Mammary epithelial cell (primary cell): ENCODE measurements at places on chromosomes 7 and 10. TPM values are rescaled to one million over a fixed set of nuclear protein-coding genes. Genes with fewer than 3 reads are reported as not detected.

Gene PANK1
- total RNA-seq = 4.7 TPM

Gene NKX1-2
- total RNA-seq = 4.4 and 6.1 TPM in 2 replicates

- peak; percentile 92 for DNase-seq
Measured at GRCh38 chr7:30348083-30348560, 63.7 kb downstream of the ZNRF2 start.

DNA sequence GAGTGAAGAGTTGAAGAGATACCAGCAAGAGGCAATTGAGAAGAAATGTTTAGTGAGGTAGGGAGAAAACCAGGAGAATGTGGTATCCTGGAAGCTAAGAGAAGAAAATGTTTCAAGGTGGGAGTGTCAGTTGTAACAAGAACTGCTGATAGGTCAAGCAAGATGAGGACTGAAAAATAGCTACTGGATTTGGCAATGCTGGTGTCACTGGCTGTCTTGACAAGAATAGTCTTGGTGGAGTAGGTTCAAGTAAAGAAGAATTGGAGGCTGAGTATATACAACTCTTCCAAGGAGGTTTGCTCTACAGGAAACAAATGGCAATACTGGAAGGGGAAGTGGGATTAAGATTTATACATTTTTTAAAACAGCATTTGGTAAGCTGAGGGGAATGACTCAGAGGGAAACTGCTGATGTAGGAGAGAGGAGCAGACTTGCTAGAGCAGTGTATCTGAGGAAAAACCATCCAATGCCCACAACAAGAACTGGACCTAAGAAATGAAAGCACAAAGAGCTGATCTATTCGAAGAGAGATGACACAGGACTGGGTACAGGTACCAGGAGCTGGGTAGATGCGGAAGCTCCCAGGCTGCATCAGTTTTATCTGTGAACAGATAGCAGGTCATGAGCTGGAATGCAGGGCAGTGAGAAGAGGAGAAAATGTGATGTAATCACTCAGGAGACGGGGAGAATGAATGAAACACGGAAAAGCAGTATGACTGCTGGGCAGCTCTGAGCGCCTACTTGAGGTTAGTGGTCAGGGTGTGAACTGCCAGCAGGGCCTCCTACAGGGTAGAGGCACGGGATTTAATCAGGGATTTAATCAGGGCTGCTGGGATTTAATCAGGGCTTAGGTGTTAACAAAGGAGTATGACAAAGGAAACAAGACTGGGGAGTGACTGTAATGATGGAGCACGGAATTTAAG lies 34.5 kb downstream of the FAM25A start:
- DNase-seq = peak; percentile 9

GRCh38 chr7:91353848-91354247 lies 89.6 kb downstream of the FZD1 start:
- no peak for DNase-seq

Gene OR6B1
- total RNA-seq = not detected

GRCh38 chr10:123434435-123435039 lies 231.6 kb upstream of the GPR26 start:
- DNase-seq = no peak

- DNase-seq = no peak
Measured at GRCh38 chr10:118903691-118904090, 125.8 kb upstream of the NANOS1 start.

DNA sequence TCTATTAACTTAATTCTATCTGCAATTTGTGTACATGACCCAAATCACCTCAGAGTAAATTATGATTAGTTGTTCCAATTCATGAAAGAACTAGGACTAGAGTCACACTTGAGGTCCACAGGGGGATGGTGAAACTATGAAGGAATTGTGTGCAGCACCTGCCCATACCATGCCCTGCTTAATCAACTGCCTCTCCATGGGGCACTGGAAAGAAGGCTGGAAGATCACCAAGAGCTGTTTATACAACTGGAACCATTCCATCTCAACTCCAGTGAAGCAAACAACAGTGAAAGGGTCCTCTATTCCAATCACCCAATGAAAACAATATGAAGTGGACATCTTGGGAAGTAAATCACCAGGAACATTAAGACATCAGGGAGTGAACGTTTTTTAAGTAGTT lies 98.7 kb upstream of the SEMA3D start:
- DNase-seq = no peak

- no peak for DNase-seq
Measured at GRCh38 chr7:100130608-100131453, 4.1 kb downstream of the MBLAC1 start.

Gene NOS3
- not detected in 2 replicates for total RNA-seq

- no peak for DNase-seq
Measured at GRCh38 chr10:56472978-56473377, 111.9 kb upstream of the ZWINT start.

DNA sequence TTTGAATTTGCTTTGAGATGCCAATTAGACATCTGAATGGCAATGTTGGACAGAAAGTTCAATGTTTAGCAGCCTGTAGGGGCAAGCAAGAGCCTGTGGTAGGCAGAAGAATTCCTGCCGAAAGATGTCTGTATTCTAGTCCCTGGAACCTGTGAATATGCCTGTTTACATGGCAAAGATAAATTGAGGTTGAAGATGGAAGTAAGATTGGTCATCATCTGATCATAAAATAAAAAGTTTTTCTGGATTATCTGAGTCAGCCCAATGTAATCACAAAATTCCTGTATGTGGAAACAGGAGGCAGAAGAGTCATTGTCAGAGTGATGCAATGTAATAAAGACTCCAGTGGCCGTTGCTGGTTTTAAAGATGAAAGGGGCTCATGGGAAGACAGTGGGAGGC lies 430.5 kb downstream of the MDFIC start:
- peak; percentile 85 for DNase-seq

Gene SRRM3
- 0.17 TPM for total RNA-seq

DNA sequence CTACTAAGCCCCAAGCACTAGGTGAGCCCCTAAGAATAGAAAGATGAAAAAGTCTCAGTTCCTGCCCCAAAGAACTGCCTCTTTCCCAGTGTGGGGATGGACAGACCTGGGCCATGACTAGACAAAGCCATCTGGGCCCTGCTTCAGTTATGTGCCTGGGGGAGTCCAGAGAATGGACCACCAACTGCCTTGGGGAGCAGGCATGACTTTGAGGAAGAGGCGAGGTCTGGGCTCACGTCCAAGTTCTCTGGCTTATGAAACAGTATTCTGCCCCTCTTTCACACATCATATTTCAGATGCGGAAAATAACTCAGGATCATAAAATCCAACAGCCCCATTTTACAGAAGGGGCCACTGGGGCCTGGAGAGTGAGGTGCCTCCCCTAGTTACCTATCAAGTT lies 80.3 kb downstream of the PLXNA4 start:
- DNase-seq = no peak

DNA sequence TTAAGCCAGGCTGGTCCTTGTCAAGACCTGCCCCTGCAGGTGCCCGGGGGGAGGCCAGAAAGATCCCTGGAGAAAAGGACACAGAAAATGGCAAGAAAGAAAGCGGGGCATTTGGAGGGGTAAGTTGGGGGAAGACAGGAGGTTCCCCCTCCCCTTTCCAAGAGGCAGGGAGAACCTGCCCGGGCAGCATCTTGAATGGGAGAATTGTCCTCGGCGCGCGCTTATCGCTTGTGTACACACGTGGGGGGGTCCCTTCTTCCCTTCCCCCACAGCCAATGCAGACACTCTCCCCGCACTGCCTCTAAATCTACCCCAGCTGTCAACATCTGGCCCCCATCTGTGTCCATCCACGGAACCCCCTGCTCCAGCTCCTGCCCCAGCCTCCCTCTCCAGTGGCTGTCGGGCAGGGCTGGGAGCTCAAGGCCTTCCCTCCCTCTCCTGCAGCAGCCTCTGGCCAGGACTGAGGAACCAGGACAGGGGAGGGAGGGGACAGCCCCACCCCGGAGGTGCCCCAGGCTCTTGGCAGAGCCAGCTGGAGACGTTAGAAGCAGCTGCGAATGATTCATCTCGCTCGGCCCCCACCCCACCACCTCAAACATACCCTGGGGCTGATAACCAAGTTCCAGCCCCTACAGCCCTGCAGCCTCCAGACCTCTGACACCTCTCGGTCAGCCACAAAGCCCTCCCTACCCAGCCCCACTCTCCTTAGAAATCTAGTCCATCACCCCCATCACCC lies 25.3 kb downstream of the EPHB4 start:
- DNase-seq = peak; percentile 95

DNA sequence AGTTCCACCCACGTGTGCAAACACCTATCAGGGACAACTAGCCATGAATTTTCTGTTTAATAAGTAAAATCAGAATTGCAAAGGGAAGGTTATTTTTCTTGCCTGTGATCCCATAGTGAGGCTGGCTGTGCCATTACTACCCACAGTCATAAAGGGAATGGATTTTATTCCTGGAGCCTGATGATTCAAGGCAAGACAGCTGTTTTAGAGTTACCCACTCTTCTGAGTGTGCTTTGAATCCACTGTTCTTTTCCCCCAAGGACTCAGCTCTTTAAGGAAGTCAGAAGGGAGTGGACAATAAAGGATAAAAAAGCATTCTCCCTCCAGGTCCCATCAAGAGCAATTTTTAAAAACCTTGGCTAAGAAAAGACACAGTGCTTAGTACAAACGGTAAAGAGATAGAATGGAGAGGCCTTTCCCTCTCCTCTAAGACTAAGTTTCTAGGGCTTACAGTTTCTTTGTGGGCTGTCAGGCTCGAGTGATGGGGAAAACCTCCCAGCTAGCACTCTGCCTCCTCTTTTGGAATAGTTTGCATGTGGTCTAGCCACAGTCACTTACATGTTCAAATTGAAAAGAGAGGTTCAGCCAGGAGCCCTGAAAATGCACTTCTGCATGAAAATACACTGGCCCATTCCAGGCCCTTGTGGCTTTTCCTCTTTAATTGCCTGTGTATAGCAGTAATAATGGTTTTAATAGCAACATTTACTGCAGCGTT lies 5.1 kb upstream of the LRRC4 start:
- no peak for DNase-seq

GRCh38 chr10:28284126-28284525 lies 18.7 kb downstream of the MPP7 start:
- DNase-seq = peak; percentile 11

- DNase-seq = no peak
Measured at GRCh38 chr7:153407291-153408046, 644.7 kb upstream of the DPP6 start.

DNA sequence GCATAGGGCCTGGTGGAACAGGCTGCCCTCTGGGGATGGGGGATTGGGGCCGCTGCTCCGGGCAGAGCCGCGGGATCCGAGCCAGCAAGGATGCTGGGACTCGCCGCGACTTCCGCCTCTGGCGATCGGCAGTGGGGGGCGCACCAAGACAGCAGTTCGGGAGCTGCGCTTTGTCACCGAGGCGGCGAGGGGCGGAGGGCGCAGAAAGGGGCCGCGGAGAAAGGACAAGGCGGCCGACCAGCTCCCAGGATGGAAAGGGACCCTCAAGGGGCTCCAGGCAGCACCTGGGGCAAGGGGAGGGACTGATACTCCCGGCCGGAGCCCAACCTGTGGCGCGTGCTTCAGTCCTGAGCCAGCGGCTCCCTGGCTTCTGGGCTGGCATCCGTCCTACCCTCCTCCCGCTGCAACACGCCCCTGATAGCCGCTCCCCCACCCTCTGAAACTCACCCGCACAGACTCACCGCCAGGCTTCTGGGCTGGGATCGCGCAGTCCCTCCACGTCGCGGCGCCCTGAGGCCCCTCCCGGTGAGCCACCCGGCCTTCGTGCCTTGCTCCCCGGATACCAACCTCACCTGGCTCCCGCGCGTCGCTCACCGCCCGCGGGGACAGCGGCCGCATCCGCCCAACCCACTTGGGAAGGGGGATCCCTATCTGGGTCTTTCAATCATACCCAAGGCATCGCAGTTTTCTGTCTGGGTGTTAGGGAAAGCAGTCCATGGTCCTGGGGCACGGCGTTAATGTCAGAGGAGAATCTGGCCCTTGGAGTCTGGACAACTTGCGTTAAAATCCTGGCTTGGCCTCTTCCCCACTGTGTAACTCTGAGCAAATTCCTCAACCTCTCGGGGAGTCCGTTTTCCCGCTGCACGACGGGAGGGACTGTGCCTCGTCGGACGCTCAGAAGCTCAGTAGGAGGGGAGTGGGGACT lies 7.0 kb upstream of the EVX1 start:
- peak; percentile 37 for DNase-seq

Gene HIBADH
- total RNA-seq = 42.3 TPM

Gene CELF2
- 2.5 TPM for total RNA-seq

- DNase-seq = no peak
Measured at GRCh38 chr10:30818010-30818660, 188.6 kb upstream of the LYZL2 start.

Gene GSTO2
- 16.2 TPM for total RNA-seq

GRCh38 chr10:79054203-79055099 lies 14.3 kb upstream of the ZMIZ1 start:
- DNase-seq = no peak

GRCh38 chr10:96292971-96293920 lies 11.0 kb upstream of the DNTT start:
- DNase-seq = peak; percentile 41

- DNase-seq = no peak
Measured at GRCh38 chr10:98047009-98047741, 16.8 kb upstream of the CRTAC1 start.

Gene LIPF
- total RNA-seq = not detected

GRCh38 chr10:6803427-6803783 lies 223.3 kb upstream of the PRKCQ start:
- no peak for DNase-seq

Gene SPDYE5
- not detected for total RNA-seq

DNA sequence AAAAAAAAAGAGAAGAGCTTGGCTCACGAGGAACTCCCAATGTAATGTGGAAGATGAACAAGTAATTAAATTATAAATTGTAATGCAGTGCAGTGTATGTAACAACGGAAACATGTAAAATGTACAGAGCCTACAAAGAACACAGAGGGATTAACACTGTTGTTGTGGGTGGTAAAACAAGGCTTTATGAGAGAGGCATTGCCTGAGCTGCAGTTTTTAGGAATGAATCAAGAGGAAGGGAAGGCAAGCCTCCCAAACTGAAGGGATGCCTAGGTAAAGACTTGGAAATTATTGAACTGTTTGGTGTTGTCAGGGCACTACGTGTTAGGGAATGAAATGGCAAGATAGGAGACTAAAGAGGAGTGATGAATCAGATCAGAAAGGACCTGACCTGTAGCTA lies 213.7 kb downstream of the HTR7 start:
- peak; percentile 83 for DNase-seq

DNA sequence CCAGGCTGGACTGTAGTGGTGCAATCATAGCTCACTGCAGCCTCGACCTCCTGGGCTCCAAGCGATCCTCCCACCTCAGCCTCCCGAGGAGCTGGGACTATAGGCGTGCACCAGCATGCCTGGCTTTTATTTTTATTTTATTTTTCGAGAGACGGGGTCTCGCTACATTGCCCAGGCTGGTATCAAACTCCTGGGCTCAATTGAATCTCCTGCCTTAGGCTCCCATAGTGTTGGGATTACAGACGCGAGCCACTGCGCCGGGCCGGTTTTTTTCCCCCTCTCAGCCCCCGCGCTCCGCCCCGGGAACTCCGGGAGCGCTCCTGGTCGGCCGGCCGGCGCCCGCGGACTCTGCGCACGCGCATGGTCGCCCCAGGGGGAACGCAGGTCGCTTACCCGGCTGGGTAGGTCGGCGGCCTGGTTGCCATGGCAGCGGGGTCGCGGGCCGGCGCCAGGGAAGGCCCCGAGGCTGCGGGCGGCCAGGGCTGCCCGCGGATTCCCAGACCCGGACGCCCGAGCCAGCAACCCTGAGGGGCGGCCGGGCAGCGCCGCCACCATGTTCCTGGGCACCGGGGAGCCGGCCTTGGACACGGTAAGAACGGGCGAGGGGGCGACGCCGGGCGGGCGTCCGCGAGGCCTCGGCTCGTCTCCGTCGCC lies at the start of gene IQCE:
Gene IQCE, plus strand, starts transcription at position 351 of the 654 bp plus-strand sequence. Its CDS starts 203 bp downstream, at position 554.
- peak; percentile 75 for DNase-seq

- DNase-seq = no peak
Measured at GRCh38 chr10:73803680-73804286, 7.6 kb downstream of the NDST2 start.

Gene STOX1
- total RNA-seq = 0.07 TPM in 1 of 2 replicates, not detected in the other

Gene ACHE
- total RNA-seq = 0.17 TPM

Gene AKR1C8
- not detected for total RNA-seq

GRCh38 chr10:119031496-119032059 lies 2.1 kb downstream of the NANOS1 start:
- no peak for DNase-seq
